ENCODE measurements at places on chromosomes 7 and 10.

DNA sequence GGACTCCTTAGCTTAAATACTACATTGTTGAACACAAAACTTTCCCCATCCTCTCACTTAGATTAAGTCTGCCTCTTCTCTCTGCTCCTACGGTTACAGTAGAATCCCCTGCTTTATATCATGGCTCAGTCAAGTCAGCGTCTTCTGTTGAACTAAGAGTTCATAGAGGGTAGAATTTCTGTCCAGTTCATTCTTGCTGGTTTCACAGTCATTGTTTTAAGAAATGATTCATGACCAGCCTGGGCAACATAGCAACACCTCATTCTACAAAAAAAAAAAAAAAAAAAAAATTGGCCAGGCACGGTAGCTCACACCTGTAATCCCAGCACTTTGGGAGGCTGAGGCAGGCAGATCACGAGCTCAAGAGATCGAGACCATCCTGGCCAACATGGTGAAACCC is 3.7 kb upstream of the ZFYVE27 start:
- no peak for DNase-seq

- no peak for DNase-seq
Observed at GRCh38 chr7:116843378-116843777, 19.0 kb upstream of the CAPZA2 start.

DNA sequence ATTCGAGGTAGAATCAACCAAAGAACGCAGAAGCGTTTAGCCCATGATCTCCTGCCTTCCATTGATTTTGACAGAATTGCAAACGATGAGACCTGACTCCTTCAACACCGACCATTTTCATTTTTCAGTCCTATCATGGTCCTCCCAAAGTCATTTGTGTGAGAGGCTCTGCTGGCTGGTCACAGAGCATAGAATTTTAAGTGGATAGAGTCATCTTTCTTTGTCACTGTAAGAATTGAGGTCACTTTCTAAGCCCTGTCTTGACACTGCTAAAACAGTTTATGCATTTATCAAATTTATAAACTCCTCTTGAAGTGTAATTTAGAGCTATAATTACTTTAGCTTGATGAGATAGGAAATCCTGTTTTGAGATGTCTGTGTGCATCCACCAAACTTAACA is 72.0 kb downstream of the UBE3C start:
- no peak for DNase-seq

GRCh38 chr10:77516575-77516974 is 121.0 kb downstream of the KCNMA1 start:
- DNase-seq, result no peak

GRCh38 chr7:2032030-2032875 is 200.5 kb downstream of the MAD1L1 start:
- no peak for DNase-seq

DNA sequence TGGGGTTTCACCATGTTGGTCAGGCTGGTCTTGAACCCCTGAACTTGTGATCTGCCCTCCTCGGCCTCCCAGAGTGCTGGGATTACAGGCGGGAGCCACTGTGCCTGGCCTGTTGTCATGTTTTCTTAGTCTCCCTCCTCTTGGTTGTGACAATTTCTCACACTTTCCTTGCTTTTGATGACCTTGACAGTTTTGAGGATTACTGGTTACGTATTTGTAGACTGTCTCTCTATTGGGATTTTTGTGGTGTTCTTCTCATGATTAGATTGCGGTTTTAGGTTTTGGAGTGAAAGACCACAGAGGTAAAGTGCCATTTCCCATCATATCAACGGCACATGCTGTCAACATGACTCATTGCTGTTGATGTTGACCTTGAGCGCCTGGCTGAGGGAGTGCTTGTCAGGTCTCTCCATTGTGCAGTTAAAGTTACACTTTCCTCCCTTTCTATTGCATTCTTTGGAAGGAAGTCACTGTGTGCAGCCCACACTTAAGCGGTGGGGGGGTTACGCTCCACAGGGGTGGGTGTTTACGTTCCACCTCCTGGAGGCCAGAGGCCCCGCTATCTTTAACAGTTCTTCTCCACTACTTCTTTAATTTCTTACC is 10.8 kb downstream of the NEURL1 start:
- peak; percentile 38 for DNase-seq

DNA sequence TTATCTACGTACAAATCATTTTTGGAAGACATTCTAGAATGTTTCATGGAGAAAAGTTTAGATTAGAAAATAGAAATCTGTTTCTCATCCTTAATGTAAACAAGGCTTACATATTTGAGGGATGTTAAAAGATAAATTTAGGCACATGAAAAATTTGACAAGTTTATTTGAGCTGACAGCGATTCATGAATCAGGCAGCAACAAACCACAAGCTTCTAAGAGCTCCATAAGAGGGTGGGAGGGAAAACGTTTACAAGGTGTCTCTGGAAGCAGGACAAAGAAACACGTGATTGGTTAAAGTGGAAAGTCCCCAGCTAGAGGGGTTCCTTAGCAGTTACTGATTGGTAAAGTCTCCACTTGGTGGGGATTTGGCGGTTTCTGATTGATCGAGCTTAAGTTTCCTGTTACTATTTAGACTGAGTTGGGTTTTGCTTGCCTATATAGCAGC is 228.9 kb upstream of the PITRM1 start:
- no peak for DNase-seq

DNA sequence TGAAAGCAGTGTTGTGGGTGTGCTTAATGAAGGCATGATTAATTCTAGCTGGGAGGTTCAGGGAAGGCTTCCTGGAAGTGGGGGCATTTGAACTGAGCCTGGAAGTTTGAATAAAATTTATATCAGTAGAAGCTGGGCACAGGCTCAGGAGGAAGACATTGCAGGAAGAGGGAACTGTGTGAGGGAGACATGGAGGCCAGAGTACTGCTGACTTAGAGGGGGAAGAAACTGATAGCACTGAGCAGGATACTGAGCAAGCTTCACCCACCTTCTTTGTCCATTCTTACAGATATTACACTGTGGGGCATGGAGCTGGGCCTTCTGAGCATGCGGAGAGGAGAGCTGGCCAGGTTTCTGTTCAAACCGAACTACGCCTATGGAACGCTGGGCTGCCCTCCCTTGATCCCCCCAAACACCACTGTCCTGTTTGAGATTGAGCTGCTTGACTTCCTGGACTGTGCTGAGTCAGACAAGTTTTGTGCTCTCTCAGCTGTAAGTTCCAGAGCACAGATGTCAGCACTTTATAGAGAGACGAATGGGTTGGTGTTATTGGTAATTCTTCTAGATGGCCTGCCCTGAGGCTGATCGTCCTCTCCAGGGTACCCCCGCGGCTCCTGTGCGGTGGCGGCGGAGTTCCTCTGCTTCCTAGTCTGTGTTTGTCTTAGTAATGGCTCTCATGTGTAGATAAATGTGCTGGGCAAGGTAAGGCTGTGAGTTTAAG is 2.1 kb downstream of the FKBP6 start:
- no peak for DNase-seq

GRCh38 chr7:100465702-100466311 is 1.7 kb upstream of the SPACDR start:
- no peak for DNase-seq

DNA sequence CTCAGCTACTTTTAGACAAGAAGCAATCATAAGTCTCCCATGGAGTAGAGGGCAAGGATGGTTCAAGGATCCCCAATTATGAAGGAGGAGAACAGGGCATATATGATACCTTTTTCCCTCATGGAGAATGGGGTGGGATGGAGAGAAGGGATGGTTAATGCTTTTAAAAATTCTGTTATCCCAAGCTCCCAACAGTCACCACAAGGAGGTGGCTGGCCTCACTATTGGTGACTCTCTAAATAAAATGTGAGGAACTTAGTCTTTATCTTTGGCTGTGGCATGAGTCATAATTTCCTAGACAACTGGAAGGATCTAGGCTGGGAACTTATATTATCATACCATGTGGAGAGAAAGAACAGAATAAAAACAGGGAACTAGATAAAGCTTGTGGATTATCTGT is 297.0 kb downstream of the PHTF2 start:
- DNase-seq, result no peak

DNA sequence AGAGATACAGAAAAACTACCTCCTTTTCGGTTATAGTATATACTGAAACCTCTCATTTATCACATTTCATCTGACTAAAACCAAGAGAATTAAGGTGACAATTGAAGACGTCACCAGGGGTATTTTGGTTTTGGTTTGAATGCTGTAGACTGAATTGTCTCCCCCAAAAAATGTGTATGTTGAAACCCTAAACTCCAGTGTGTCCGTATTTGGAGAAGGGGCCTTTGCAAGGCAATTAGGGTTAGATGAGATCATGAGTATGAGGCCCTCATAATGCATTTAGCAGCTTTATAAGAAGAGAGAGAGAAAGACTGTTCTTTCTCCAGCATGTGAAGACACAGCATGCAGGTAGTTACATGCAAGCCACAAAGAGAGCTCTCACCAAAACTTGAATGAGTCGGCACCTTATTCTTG is 59.5 kb downstream of the CACNA2D1 start:
- no peak for DNase-seq

- no peak for DNase-seq
Observed at GRCh38 chr7:23293500-23294073, 5.6 kb upstream of the MALSU1 start.

DNA sequence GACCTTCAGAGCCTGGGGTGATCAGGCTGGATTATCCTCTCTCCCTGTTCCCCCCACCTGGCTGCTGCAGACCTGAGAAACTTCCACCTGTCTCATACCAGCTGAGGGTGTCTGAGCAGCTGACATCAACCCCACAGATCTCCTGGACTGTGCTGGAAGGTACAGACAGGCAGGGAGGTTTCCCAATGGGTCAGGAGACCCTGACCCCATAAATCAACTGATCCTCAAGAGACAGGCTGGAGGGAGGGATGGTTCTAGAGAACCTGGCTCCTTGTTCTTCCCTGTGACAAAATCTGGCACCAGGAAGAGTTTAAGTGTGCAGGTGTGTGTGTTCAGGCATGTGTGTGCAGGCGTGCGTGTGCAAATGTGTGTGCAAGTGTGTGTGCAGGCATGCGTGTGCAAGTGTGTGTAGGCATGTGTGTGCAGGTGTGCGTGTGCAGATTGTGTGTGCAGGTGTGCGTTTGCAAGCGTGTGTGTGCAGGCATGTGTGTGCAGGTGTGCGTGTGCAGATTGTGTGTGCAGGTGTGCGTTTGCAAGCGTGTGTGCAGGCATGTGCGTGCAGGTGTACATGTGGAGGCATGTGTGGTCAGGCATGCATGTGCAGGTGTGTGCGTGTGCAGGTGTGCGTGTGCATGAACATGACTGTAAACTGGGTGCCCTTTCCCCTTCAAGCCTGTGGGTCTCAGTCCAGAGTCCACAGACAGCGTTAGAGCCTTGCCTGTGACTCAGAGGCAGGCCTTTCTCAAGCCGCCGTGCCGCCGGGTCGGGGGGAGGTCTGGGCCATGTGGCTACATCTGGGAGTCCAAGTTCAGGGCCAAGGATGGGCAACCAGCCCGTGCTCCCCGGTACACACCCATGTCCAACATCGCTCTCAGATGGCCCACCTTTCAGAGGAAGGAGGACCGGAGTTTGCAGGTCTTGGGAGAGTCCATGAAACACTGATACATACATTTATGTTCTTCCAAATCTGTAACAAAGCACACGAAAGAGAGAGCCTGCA is 50.1 kb upstream of the ELN start:
- DNase-seq, result no peak

DNA sequence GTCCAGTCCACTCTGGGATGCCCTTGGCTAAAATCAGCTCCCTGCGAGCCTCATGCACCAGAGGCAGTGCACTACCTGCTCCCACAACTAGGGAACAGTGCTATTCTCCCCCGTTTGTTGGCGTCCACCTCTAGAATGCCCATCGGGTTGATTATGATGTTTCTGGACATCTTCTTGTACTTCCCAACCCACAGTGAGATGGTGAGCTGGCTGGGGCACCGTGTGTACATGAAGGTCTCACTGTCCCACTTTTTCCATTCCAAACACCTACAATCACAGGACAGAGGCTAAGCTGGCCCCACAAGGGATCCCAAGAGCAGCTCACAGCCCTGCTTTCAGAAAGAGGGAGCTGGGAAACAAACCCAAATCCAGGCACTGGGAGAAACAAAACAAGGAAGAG is 126.2 kb upstream of the ZNF92 start:
- DNase-seq, result no peak

DNA sequence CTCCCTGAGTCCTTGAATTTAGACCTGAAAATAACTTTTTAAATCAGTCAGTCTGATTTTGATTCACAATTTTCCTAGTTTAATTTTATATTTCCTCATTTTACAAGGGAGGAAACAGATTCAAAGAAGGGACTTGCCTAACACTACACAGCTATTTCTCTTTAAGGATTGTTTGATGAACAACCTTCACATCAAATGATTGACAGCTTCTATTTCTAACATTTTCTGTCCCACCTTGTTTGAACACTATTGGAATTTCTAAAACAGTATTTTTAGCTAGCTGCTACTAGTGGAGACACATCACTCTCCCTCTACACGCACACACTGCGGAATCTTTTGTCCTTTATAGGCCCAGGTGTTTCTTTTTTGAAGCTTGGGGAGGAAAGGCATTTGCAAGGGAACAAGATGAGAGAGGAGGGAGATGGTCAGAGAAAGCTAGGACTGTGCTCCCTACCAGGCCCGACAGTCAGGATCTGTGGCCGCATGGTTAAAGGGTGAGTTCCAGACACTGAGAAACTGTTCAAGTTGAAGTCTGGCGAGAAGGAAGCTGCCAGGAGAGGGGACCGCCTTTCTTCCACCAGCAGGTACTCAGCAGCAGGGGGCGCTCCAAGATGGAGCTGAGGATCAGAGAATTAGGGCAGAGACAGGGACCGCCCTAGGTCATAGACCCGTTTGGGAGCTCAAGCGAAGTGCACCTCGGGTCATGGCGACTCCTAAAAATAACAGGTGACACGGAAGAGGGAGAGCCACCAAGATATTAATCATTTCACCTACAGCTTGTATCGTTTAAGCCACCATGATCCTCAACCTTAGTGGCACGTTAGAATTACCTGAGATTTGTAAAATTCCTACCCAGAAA is 49.7 kb downstream of the DNAJC12 start:
- DNase-seq, result peak; percentile 76

GRCh38 chr10:91745090-91745831 is 53.0 kb upstream of the TNKS2 start:
- DNase-seq, result no peak

DNA sequence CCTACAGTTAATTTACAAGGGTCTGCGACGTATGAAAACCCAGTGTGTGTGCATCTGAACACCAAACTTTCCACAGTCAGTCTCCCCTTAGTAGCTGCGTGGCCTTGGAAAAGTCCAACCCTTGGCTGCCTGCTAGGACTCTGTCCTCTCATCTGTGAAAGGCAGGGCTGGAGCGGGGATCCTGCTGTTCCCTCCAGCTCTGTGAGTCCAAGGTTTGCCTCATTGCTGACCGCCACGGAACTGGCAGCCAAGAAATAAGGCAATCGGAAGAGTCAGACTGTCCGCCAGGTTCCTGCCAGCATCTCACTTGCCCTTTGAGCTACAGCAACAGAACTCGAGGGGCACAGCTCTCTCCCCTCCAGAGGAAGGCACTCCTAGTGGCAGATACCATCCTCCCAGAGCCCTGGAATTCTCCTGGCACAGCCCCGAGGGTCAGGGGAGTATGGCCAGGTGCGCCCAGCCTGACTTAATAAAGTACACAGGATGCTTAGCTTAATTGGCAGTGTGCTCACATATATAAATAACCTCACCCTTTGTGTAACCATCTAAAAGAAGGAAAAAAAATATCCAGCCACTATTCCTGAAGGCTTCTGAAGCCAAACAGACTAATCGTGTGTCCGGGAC is 530.1 kb upstream of the FOXK1 start:
- no peak for DNase-seq

GRCh38 chr10:72692994-72693781 is 1.2 kb downstream of the MCU start:
- DNase-seq, result no peak

Data from stimulated activated CD4-positive, alpha-beta T cell treated with anti-CD3 and anti-CD28 coated beads, Interleukin-12 subunit alpha, Interleukin-12 subunit beta, amount 100 ng/mL, for 48 hours (primary cell).